Head of caudate nucleus (tissue), 42 donors: ENCODE measurements at places on chromosomes 11 and 22.
A peak's percentile ranks its signal among the peaks of the same experiment; 100 is the strongest.

GRCh38 chr11:116686866-116687265 is 85.9 kb downstream of the BUD13 start:
- no peak for DNase-seq

- no peak for DNase-seq
Measured at GRCh38 chr22:49519117-49519737, 308.4 kb downstream of the BRD1 start.

DNA sequence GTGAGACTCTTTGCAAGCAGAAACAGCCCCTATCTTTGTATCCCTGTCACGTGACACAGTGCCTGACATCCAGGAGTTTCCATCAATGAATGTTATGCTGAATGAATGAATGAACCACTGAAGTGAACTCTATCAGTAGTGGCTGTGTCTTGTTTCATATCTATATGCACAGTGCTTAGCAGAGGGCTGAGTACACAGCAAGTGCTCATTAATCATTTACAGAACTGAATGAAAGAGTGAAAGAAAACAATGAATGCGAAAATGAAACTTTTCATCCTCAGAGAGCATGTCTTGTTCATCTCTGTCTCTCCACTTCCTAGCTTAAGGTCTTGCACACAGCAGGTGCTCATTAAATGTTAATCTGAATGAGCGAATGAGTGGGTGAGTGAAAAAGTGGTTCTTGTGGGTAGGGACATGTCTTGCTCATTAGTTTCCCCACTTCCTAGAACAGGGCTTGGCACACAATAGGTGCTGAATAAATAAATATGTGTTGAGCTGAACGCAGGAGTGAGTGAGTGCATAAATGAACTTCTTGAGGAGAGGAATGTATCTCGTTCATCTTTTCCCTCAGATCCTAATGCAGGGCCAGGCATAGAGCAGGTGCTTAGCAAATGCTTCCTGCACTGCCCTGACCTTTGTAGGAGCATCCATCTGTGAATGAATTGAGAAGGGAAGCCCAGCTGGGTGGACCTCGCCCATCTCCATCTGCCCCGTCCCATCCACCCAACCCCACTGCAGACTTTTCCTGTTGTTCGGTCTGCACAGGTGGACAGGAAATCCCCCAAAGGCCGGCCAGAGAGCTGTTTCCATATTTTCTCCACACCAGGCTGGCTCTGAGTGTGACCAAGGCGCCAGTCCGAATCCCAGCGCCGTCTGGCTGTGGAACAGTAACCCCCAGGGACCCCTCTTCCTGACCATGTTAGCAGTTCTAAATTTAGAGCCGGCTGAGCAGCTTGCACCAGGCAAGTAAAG is 113.4 kb upstream of the CRYBB3 start:
- DNase-seq, result no peak

GRCh38 chr11:96062134-96062533 is 138.2 kb upstream of the MTMR2 start:
- DNase-seq, result no peak

DNA sequence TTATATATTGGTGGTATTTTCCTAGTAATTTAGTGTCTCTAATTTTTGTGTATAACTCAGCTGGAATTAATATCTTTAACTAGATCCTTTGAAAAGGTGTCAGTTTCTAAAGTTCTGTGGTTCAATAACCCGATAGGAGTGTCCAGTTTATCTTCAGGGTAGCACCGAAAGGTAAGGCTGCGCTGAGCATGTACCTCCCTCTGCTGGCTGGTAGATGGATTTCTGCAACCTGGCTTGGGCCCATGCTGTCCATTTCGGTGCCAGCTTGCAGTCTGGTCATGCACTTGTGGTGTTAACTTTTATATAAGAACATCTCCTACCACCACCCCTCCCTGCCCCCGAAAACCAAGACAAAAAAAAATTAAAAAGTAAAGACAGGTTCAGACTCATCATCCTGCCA is 24.7 kb downstream of the EXT2 start:
- DNase-seq, result no peak

GRCh38 chr11:82811369-82811768 is 77.7 kb upstream of the FAM181B start:
- DNase-seq, result no peak

GRCh38 chr22:44256556-44257485 is 55.9 kb downstream of the SHISAL1 start:
- DNase-seq, result no peak

- no peak for DNase-seq
Measured at GRCh38 chr11:127862406-127862805, 725.0 kb downstream of the ETS1 start.

DNA sequence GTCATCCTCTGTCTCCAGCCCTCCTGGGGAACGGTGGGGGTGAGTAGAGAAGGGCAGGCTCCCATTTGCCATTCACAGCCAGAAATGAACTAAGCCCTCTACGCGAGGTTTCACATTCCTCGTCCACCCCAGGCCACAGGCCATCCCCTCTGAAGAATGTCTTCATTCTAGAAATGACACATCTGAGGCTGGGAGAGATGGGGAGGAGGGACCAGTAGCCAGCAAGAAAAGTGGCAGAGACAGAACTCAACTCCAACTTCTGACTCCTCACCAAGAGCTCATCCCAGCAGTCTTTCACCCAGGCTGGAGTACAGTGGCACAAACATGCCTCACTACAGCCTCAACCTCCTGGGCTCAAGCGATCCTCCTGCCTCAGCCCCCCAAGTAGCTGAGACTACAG is 3.4 kb downstream of the CTSF start:
- no peak for DNase-seq

DNA sequence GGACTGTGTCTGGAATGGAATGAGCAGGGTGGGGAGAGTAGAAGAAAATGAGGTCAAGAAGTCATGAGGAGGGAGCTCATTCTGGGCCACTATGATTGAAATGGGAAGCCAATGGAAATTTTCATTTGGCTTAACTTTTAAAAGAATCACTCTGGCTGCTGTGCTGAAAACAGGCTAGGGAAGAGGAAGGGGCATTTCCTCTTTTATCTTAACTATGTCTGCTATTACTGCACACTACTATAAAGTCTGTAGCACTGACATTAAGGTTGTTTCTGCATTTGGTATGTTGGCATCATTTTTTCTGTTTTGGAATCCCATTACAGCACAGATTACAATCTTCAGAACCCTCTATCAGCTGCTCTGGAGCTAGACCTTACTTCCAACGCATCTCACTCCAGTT is 8.2 kb downstream of the PATL1 start:
- no peak for DNase-seq

- no peak for DNase-seq
Measured at GRCh38 chr11:23099256-23099655, 239.0 kb upstream of the CCDC179 start.

GRCh38 chr11:6475936-6476335 is 2.2 kb upstream of the TRIM3 start:
- no peak for DNase-seq

- DNase-seq, result peak; percentile 3
Measured at GRCh38 chr22:17639247-17639741, 737 bp downstream of the BCL2L13 start.

DNA sequence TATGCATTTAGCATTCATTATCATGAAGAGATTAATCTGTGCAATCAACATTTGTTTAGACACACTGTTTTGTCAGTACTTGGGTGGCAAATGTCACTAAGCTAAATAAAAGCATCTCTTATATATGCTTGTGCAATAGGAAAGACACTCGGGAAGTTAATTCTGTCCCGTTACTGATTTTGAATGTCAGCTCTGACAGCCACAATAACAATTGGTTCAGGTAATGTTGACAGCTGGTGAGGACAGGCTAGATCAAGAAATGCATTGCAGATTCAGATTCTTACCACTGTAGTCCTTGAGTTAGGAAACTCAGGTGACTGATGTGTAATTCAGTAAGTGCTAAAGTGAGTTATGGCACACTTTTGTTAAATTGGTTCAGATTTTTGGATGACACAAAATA is 523.8 kb upstream of the FAT3 start:
- DNase-seq, result no peak

- no peak for DNase-seq
Measured at GRCh38 chr11:65362320-65362931, 7.9 kb downstream of the TIGD3 start.

- DNase-seq, result no peak
Measured at GRCh38 chr11:14393129-14393528, 34.1 kb upstream of the RRAS2 start.

DNA sequence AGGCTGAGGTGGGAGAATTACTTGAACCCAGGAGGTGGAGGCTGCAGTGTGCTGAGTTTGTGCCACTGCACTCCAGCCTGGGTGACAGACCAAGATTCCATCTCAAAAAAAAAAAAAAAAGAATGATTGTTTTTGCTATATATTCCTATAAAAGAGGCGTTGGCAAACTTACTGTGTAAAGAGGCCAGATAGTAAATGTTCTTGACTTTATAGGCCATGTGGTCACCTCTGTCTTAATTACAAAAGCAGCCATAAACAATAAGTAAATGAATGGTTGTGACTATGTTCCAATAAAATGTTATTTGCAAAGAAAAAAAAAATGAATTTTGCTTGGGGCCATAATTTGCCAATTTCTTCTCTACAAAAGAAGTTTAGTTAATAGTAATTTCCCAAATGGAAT is 12.3 kb downstream of the ATM start:
- no peak for DNase-seq

DNA sequence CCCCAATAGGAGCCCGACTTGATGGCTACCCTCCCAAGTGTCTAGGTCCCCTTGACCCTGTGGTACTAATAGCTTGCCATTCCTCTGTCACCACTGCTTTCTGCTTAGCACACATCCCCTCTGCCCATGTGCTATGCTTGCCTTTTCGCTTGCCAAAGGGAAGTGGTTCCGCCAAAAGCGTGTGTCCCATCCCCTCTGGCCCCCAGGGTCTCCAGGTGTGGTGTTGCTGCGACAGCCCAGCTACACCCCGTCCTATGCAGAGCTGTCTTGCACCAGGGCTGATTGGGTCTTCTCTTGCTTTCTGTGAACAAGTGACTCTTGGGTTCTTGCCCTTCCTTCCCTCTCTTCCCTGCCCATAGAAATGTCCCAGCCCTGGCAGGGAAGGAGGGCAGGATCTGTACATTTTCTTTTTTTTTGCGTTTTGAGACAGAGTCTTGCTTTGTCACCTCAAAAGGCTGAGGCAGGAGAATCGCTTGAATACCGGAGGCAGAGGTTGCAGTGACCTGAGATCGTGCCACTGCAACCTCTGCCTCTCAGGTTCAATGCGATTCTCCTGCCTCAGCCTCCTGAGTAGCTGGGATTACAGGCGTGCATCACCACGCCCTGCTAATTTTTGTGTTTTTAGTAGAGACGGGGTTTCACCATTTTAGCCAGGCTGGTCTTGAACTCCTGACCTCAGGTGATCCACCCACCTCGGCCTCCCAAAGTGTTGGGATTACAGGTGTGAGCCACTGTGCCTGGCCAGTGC is 3.9 kb downstream of the TANGO2 start:
- DNase-seq, result no peak

GRCh38 chr11:113382121-113382520 is 5.5 kb upstream of the ANKK1 start:
- DNase-seq, result no peak

GRCh38 chr11:111391328-111392124 is 12.5 kb upstream of the POU2AF1 start:
- DNase-seq, result no peak

GRCh38 chr11:125433454-125434121 is 62.5 kb downstream of the FEZ1 start:
- DNase-seq, result peak; percentile 61

- peak; percentile 58 for DNase-seq
Measured at GRCh38 chr22:44625981-44626687, 75.9 kb upstream of the PRR5 start.

DNA sequence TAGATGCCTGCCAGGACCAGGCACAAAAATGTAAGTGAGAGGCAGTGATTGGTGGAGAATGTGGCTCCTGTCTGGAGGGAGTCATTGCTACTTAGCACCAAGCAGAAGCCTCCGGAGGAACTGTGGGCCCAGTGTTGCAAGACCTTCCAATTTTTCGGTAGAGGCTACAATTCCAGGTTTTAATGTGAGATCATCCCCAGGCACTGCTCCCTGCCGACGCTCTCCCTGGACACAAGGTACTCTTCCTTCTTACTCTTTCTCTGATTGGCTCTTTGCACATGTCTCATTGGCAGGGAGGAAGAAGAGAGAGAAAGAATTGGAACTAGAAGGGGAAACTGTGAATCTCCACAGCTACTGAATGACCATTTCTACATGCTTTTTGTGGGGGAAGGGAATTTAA is 53.7 kb upstream of the EP300 start:
- DNase-seq, result no peak

GRCh38 chr11:45141171-45141570 is 5.3 kb upstream of the PRDM11 start:
- no peak for DNase-seq

DNA sequence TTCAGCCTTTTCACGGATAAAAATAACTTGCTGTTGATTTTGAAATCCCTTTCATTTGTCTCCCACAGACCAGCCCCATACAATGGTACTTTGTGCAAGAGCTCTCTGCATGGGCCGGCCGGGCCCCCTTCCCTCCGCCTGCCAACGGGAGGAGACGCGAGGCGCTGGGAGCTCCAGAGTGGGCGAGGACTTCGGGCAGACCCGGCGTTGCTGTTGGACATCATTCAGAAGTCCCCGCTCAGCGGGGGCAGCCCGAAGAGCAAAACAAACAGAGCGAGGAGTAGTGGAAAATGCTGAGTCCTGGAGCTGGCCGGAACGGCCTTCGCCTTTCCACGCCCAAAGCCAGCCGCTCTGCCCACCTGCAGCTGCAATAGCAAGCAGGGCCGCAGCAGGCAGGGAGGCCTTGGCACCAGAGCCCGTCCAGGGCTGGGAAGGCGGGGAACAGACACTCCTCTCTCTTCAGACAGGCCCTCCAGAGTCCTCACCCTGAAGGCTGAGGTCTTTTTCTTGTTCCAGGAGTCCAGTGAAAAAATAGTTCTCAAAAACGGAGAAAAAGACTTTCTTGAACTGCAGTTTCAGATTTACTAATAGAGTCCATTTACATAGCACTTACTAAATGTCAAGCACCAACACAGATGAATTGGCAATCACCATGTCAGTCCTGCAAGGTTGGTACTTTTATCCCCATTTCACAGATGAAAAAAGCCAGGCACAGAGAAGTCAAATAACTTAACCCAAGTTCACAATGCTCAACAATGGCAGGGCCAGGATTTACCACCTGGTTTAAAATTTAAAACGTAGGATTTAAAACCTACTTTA is 135.5 kb downstream of the ETS1 start:
- DNase-seq, result peak; percentile 79
